ENCODE measurements at places on chromosomes 6 and 20. TPM values are rescaled to one million over a fixed set of nuclear protein-coding genes. Genes with fewer than 3 reads are reported as not detected.

The APCDD1L gene
- 1.7 TPM for polyA plus RNA-seq

The MAN1A1 gene
- 3.1 TPM for polyA plus RNA-seq

The GABRR1 gene
- polyA plus RNA-seq: not detected

The TCF19 gene
- 10.4 TPM for polyA plus RNA-seq

- no peak for DNase-seq
These were observed 280.3 kb upstream of the JARID2 start for GRCh38 chr6:14965424-14966075.

DNA sequence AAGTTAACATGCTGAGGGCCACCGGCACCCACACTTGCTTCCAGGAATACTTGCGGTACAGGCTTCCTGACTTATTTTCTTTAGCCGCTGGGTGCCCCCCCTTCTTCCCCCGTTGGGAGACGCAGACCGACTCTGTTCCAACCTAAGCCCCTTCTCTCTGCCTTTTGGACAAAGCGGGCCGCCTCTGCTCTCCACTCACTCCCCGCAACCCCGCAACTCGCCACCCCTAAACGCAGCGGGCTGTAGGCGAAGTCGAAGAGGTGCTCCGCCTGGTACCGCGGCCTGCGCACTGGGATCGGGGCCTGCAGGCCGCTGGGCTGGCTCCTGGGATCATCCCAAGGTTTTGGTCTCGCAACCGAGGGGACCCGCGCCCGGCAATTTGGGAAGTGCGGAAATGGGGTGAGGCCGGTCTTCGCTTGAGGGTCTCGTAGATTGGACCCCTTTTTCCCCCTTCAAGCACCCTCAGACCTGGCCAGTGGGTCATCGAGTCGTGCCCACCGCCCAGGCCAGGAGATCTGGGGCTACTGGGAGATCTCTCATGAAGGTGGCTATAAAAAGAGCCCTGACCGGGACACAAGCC is 4.7 kb upstream of the FOXF2 start:
- no peak for DNase-seq

GRCh38 chr6:9540126-9540525 is 874.7 kb downstream of the TFAP2A start:
- no peak for DNase-seq

GRCh38 chr20:906001-906520 is 10.1 kb downstream of the ANGPT4 start:
- no peak for DNase-seq

GRCh38 chr20:34824452-34824805 is 1.0 kb downstream of the NCOA6 start:
- DNase-seq: no peak

DNA sequence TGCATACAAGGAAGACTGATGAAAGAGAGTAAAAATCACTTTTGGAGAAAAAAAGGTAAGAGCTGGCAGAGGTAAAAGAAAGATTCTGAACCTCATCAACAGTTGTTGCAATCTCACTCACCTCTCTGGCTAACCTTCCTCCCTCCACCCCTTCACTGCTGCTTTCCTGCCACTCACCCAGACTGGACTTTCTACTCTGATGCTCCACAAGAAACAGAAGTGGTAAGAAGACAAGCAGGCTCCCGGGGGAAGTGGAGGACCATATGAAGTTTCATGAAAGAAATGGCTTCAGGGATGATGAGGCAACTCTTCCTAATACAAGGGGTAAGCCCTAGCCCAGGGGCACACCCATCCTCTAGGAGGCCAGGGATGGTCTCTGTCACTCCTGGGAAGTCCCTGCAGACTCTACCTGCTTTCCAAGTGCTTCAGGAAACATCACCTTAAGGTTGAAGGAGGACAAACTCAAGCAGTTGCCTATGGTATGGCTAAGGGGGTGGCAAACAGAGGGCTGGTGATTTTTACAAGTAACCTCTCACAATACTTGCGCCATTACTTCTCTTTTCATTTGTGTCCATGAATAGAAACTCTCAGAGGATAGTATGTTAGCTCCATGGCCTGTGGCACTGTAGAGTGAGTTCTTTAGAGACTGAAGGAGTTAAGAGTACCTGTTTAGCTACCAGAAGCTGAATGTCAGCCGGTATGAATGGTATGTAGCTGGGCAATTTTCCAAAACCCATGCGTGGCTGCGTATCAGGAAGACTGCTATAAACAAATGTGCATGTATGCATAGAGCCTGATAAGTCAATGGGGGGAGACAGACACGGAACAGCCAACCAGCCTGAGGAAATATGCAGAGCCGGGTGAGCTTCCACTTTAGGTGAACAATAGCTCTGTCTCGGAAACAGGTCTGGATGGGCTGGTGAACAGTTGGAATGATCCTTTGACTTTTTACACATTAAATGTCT is 112.0 kb downstream of the BACH2 start:
- DNase-seq: no peak

GRCh38 chr20:58405504-58406291 is 16.7 kb downstream of the VAPB start:
- DNase-seq: no peak
